ENCODE measurements at places on chromosomes 16 and 17.

GRCh38 chr17:2965621-2966595 lies 97.5 kb downstream of the OR1D5 start:
- no peak for DNase-seq

DNA sequence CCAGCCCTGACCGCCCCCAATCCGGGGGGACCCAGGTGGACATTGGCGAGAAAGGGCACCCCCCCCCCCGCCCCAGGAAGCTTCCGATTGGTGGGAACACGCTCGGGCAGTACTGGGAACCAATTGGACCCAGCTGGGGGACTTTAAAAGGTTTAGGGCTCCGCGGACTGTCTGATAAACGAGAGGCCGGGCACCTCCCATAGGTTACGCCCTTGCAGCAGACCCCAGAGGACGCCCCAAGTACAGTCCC lies 245 bp downstream of the TMEM256 start:
- DNase-seq = peak; percentile 80

- no peak for DNase-seq
Measured at GRCh38 chr17:72618001-72618509, 474.4 kb downstream of the SLC39A11 start.

- no peak for DNase-seq
Measured at GRCh38 chr17:57566721-57567120, 178.4 kb downstream of the CCDC182 start.

GRCh38 chr16:73232555-73233328 lies 184.8 kb upstream of the ZFHX3 start:
- no peak for DNase-seq

GRCh38 chr17:72380737-72381136 lies 259.9 kb downstream of the SOX9 start:
- no peak for DNase-seq

DNA sequence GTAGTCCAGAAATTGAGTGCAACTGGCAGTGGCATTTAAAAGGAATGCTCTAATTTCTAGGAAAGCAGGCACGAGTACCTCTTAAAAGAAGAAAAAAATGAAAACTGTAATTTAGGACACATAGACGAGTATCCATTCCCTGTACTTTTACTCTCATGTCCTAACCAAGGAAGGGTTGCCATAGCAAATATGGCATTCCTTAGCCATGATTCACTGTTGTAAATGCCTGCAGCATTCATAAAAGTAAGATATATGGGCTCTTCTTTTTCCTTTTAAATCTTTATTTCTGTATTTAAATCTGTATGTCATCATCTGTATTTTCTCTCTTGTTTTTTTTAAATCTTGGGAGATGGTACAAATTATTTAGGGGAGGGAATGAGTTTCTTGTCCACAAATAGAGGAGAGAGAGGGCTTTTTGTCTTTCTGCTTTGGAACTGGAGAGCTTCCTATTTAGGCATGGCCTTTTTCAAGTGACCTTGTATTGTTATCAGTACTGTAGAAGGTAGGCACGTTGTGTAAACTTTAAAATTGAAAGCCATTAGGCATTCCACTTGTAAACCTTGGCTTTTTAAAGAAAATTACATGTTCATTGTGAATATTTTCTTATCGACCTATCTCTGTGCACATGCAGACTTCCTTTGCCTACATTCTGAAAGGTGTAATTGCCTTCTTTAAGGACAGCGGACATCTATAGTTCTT lies 50.0 kb downstream of the TENT4B start:
- no peak for DNase-seq

- DNase-seq = no peak
Measured at GRCh38 chr17:18102640-18103039, 5.9 kb upstream of the MYO15A start.

DNA sequence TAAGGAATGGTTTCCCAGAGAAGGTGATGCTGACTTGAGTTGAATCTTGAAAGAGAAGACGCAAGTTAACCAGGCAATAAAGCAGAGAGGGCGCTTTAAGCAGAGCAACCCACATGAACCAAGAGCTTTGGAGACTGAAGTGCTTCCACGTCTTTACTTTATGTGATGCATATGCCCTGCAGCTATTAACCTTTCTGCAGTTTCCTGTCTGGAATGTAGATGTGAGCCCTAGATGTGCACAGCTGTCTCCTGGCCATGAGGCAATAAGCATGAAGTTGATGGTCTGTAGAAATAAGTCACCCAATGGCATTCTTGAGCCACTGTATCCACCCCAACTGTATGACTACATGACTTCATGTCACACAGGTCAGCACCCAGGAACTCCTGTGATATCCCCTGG lies 5.7 kb upstream of the CHST4 start:
- no peak for DNase-seq

GRCh38 chr17:31074772-31075555 lies 19.8 kb upstream of the NF1 start:
- peak; percentile 53 for DNase-seq

GRCh38 chr17:30236766-30237165 lies 1.3 kb upstream of the SLC6A4 start:
- DNase-seq = peak; percentile 75

- peak; percentile 67 for DNase-seq
Measured at GRCh38 chr16:29729116-29729521, 16.7 kb downstream of the C16orf54 start.

DNA sequence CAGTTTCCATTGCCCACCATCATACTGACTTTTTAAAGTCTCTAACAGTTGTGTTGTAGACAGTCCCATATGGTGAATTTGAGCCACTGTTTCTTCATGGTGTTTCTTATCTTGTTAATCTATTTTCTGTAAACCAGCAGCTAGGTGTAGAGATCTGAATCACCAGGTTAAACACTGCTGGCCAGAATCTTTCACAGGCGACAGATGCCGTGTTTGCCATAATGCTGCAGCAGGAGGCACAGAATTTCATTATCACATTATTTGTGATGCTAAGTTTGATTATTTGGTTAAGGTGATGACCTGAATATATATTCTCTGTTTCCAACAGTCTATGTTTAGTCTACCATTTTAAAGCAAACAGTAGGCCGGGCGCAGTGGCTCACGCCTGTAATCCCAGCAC lies 11.5 kb upstream of the CNGB1 start:
- DNase-seq = no peak

DNA sequence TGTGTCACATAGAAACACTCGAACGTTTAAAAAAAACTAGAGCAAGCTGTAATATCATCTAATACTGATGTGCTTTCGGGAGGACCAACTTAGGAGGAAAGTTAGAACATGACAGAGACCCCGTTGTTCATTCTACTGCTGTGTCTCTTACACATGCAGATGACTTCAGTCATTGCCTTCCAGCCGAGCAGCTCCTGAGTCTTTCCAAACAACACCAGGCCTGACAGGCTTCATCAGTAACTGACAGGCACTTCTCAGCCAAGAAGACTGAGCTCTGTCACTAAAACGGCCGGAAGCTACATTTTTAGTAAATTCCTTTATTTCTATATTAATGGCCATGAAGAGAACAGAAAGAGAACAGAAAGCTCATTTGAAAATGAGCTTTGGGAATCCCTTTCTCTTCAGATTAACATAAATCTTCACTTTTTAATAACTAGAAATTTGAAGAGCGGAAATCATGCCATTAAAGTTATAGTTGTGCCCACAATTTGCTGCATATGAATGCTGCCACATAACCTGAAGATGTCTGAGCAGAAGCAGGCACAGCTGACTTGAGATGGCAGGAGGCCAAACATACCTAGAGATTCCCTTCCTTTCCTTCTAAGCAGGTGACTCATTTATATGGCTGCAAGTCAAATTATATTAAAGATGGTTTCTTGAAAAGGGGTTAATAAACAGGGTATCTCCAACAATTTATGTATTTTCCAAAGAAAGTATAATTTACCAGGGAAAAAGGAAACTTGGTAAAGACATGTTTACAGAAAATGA lies 148.9 kb downstream of the ITFG1 start:
- peak; percentile 44 for DNase-seq

- no peak for DNase-seq
Measured at GRCh38 chr17:1123393-1123831, 56.4 kb downstream of the ABR start.

- no peak for DNase-seq
Measured at GRCh38 chr17:77744066-77744988, 214.2 kb upstream of the TNRC6C start.

- no peak for DNase-seq
Measured at GRCh38 chr17:924711-925475, 54.7 kb downstream of the NXN start.
